Activated naive CD4-positive, alpha-beta T cell treated with anti-CD3 and anti-CD28 coated beads, Interleukin-2, amount 50 U/mL, for 72 hours (primary cell): ENCODE measurements at places on chromosomes 12 and 14. TPM values are rescaled to one million over a fixed set of nuclear protein-coding genes. Genes with fewer than 3 reads are reported as not detected.

GRCh38 chr12:89451841-89452251 lies 72.8 kb downstream of the GALNT4 start:
- no peak for DNase-seq

- no peak for DNase-seq
Observed at GRCh38 chr12:39443929-39444209, 949 bp upstream of the KIF21A start.

DNA sequence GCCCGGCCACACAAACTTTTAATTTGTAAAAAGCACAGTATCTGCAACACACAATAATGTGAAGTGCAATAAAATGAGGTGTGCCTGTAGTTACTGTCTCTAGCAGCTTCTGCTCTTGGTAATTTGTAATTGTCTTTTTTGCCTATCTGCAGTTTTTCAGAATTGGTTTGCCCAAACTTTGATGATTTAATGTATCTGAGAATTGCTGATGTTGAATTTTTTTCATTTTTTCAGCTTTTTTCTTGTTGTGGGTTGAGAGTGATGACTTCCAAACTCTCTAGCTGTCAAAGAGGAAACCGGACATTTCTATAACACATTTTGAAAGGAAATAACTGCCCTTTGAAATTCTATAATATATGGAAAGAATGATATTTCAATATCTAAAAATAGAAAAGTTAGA lies 236.9 kb downstream of the RERGL start:
- DNase-seq = no peak

MANSC1 gene
- 1.6 TPM for total RNA-seq

GRCh38 chr12:54292083-54292930 lies 8.5 kb downstream of the NFE2 start:
- no peak for DNase-seq

DNA sequence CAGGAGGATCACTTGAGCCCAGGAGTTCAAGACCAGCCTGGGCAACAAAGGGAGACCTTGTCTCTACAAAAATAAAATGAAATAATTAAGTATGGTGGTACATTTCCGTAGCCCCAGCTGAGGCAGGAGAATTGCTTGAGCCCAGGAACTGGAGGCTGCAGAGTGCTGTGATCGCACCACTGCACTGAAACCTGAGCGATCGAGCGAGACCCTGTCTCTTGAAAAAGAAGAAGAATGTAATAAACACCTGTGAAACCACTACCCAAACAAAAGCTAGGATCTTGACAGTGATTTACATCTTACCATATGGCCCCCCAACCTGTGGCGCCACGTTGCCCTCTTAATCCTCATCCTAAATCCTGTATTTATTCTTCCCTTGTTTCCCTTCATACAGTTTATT lies 5.7 kb upstream of the DTX1 start:
- no peak for DNase-seq

STXBP6 gene
- total RNA-seq = not detected

- DNase-seq = no peak
Observed at GRCh38 chr12:131559517-131560516, 151.1 kb upstream of the SFSWAP start.

DNA sequence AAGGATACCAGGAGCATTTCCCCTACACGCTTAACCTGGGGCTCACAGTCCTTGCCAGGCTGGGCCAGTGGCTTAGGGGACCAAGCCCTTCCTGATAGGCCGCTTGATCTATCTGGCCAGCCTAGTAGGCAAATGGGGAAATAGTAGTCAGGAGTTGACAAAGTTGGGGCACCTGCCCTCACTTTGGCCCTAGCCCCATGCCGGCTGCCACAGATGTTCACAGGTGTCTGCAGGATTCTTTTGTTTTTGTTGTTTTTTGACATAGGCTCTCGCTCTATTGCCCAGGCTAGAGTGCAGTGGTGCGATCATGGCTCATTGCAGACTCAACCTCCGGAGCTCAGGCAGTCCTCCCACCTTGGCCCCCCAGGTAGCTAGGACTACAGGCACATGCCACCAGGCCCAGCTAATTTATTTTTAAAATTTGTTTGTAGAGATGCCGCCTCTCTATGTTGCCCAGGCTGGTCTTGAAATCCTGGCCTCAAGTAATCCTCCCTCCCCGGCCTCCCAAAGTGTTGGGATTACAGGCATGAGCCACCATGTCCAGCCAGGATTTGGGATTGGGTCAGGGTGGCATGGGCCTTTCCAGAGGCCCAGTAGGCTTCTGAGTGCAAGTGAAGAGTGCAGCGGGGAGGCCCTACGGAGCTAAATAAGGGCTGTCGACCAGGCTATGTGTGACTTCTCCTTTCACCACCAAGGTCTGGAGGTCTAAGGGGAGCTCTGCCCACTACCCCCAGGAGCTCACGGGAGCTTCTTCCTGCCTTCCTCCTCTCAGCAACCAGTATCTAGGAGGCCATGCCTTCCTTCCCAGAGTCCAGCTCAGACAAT lies 15.5 kb upstream of the HDAC7 start:
- DNase-seq = no peak

- no peak for DNase-seq
Observed at GRCh38 chr12:130649101-130650045, 66.7 kb downstream of the RIMBP2 start.

- no peak for DNase-seq
Observed at GRCh38 chr14:52852810-52853521, 61.6 kb upstream of the GNPNAT1 start.

DNA sequence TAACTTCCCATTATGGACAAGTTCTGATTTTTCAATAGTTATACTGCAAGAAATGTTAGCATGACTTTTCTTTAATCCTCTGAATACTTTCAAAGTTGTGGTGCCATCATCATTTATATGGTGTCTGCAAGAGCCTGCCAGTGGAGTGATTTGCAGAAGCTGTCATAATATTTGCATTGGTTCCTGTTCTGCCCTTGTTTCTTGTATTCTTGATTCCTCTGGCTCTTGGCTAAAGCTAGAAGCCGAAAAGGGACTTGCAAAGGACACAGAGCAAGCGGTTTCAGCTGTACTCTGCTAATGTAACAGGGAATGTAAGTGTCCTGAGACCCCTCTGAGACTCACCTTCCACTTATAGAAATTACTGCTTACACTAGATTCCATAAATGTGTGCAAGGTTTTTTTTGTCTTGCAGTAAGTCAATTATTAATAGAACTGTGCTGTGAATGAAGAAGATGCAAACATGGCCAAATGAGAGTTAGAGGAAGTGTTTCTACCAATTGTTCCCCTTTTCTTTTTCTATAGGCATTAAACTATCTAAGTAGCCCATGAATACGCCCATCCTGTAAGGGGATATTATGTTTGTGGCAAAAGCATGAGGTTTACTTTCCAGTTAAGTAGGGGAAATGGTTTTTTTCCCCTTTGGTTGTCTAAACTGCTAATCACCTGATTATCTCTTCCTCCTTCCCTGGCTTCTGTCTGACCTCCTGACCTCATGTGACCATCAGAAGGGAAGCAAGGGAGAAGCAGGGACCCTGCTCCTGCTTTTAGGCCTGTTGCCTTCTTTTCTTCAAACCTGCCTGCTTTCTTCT lies 5.3 kb downstream of the DYRK4 start:
- DNase-seq = no peak

DNA sequence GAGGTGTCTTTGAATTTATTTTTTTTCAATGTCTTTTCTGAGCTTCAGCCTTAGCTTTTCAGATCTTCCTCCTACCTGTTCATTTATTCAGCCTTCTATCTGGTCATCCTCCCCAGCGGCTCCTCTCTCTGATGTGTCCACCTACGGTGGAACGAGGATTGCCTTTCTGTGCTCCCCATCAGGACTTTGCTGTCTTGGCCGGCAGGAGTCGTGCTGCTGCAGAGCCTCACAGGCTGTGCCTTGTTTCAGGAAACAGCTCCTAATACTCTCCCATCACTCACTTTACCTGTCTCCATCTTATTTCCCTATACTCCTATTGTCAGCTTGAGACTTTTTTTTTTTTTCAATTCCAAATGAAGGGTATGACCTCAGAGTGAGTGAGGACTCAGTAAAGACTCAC lies 76.9 kb downstream of the KICS2 start:
- no peak for DNase-seq

PMEL gene
- 1.2 TPM for total RNA-seq

GRCh38 chr12:39620659-39621658 lies 1.4 kb upstream of the ABCD2 start:
- DNase-seq = peak; percentile 71

TMPO gene
- total RNA-seq = 294 TPM

NRIP2 gene
- total RNA-seq = not detected

PGF gene
- total RNA-seq = not detected

- DNase-seq = no peak
Observed at GRCh38 chr12:25386831-25387731, 136.4 kb upstream of the KRAS start.

DNA sequence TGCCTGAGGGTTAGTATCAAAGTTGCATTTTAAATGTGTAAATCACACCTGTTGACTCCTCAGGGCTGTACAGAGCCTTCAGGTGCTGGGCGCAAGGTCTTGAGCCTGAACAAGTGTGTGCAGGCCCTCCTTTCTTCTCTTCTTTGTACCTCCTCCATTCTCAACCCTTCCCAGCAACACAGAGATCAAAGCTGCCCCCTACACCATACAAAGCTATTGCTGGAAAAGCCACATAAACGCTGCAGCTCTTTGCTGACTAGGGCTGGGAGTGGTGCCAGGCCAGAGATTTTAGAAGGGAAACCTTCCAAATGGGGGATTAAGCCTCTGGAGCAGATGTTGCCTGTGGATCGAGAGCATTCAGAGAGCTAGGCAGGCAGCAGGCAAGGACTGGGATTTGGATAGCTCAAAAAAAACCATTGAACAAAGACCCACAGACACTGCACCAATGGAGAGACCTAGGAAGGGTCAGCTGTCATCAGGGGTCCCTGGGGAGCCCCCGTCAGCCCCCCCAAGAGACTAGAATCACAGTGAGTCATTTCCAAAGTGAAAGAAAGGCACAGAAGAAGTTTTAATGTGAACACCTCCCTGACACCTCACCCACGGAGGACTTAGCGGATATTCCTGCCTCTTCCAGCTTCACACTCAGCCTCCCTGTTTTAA lies 18.2 kb upstream of the SUSD6 start:
- DNase-seq = no peak

LAG3 gene
- total RNA-seq = 117 TPM

PTHLH gene
- total RNA-seq = not detected

GRCh38 chr14:74429221-74429691 lies 3.2 kb upstream of the SYNDIG1L start:
- no peak for DNase-seq

RASSF8 gene
- 0.56 TPM for total RNA-seq

CEBPE gene
- total RNA-seq = 0.34 TPM

HNRNPA1 gene
- total RNA-seq = 1,446 TPM

TSHR gene
- total RNA-seq = not detected

- DNase-seq = peak; percentile 61
Observed at GRCh38 chr12:125114365-125115141, 49.3 kb downstream of the AACS start.

- no peak for DNase-seq
Observed at GRCh38 chr12:40157336-40157735, 51.5 kb upstream of the SLC2A13 start.

GRCh38 chr12:18932715-18933114 lies 194.8 kb downstream of the CAPZA3 start:
- no peak for DNase-seq

TAS2R20 gene
- 3.7 TPM for total RNA-seq

DNA sequence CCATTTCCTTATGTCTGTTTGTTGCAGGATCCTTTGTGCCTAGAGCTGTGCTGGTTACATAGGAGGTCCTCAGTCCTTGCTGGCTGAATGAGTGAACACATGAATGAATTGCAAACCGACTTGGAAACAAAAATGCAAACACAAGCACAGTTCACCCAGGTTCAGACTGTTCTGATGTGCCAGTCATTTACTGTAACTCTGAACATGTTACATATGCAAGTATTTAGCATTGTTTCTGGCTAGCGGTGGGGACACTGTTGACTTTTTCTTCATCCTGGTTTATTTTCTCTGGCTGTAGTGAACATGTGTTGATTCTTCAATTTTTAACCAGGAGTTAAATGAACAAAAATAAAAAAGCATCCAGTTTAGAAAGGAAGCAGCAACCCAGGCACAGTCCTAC lies 33.4 kb downstream of the TSPAN9 start:
- no peak for DNase-seq

RAPGEF3 gene
- 2.7 TPM for total RNA-seq

GRCh38 chr14:68655021-68655831 lies 137.6 kb downstream of the ZFP36L1 start:
- no peak for DNase-seq

CLEC1B gene
- total RNA-seq = not detected

DIO2 gene
- 0.21 TPM for total RNA-seq

- no peak for DNase-seq
Observed at GRCh38 chr12:131919051-131919347, 10.1 kb upstream of the PUS1 start.

GRCh38 chr12:49304161-49304560 lies 9.2 kb downstream of the PRPH start:
- DNase-seq = no peak
